CD4-positive, alpha-beta T cell treated with Interleukin-12 subunit alpha and Interleukin-12 subunit beta, for 1 hour (primary cell): ENCODE measurements at places on chromosomes 12 and 14.

DNA sequence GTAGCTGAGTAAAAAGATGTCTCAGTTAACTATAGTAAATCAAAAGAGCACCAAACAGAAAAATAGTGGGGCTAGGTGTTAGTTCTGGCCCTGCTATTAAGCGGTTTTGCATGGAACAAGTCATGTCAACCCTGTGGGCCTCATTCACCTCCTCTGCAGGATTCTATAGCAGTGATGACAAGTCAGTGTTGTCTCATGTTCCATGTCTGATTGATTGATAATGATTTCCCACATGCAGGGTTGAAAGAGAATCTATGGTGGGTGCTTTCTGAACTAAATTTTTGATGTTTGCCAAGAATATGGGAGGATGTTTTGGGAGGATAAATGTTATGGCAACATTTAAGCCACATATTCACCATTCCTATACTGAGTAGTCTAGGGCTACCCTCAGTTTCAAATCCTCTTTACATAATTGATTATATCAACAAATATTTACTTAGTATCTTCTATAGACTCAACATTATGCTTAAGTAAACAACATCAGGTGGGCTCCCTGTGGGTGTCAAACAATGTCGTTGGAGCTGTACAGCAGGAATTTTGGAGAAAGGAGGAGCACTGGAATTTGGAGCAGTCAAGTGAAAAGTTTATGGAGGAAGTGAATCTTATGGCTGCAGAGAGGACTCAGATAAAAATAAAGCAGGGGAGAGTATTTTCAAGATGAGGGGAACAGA lies 48.6 kb downstream of the IRAK3 start:
- DNase-seq = no peak

DNA sequence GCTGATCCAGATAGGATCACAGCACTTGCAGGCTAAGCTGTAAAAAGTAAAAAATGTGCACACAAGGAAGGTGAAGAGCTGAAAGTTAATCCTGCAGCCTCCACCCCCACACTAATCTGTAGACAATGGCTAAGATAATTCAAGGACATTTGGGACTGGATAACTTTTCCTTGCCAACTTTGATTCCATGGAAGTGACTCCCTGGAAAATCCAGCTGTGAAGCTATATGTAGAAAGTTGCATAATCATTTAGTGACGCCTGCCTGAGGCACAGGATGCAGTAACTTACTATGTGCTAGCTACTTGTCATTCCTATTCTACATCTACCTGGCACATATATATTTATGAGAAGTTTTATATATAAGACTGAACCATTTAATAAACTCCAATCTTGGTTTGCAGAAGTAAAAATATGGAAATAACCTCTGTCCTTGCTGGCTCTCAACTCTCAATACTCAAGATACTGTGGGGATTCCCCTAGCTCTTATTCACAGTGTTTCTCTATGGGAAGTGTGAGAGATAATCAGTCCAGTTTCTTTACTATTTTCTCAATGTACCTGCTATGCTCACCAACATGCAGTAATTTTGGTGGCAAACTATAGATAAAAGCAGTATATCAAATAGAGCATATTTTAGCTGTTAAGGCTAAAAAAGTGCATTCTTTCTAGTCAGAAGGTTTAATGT lies 14.8 kb downstream of the LDHB start:
- no peak for DNase-seq

DNA sequence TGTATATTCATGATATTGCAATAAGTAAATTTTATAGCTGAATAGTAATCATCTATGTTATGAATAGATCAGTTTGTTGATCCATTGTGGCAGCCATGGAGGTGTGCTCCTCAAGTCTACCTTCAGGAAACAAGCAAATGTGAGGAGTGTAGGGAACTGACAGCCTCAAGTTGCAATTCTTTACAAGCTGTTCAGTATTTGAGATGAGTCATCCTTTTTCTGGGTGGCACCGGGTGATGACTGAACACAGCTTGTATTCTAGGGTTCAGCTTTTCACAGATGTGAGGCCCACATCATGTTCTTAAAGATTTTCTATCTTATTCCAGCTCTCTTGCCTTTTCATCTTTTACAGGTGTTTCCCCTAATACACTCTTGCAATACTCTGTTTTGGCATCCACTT lies 452.4 kb downstream of the KCNH5 start:
- DNase-seq = no peak

DNA sequence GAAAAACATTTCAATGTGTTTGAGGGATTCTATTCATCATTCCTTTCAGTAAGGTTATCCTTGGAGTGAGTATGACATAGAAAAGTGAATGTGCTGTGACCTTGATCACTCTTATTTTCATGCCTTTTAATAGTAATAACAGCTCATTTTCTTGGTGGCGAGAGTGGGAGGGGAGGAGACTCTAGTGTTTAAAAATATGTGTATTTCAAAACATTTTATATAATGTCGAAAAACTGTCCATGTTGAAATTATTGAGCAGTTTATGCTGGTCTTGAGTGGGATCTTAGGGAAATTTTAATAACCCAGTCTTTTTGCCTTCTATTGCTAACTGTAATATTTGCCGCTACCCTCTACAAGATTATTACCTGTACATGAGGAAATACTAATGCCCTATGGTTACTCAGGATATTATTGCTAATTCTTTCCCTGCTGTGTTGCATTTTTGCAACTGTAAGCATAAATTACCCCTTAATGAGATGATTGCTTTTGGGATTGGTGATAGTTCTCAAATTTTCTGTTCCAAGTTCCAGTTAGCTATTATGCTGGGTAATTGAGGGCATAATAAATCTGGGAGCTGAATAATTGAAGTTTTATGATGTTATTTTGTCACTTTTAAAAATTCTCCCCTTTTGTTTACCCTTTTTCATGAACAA lies 21.9 kb downstream of the ATF7IP start:
- DNase-seq = no peak

DNA sequence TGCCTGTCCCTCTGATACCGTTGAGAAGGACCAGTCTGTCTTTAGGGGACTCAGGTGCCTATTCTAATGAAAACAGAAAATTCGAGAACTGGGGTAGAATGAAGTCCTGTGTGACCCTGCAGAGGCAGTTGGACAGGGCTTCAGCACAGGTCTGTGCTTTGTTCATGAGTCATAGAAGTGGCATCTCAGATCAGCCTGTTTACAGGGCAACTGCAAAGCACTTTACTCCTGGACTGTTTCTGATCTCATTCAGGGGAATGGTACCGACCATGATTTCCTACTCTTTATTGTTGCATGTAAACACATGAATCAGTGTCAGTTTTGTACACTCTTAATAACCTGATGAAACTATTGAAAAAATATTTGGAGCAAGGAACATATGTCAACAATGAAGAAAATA lies 1517.0 kb downstream of the AACS start:
- no peak for DNase-seq

GRCh38 chr12:28378736-28379135 lies 188.5 kb downstream of the CCDC91 start:
- DNase-seq = no peak

DNA sequence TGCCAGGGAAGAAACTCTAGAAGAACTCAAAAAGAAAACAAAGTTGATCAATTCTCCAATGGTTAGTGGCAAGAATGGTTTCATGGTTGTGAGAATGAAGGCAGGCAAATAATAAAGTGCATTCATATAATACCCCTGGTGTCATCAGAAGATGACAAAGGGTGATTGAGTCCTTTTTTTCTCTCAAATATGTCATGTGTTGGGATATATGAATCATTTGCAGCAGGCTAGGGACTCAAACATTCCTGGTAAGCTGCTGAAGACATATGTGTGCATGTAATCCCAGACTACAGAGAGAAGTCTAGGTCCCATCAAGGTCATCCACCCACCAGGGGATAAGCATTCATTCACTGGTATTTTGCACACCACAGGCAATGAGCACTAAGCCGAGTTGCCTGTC lies 82.4 kb upstream of the MYF6 start:
- DNase-seq = no peak

- DNase-seq = no peak
These were observed 498.7 kb downstream of the TMEM121 start for GRCh38 chr14:106024983-106025604.

GRCh38 chr14:25108291-25108690 lies 58.3 kb upstream of the STXBP6 start:
- no peak for DNase-seq

DNA sequence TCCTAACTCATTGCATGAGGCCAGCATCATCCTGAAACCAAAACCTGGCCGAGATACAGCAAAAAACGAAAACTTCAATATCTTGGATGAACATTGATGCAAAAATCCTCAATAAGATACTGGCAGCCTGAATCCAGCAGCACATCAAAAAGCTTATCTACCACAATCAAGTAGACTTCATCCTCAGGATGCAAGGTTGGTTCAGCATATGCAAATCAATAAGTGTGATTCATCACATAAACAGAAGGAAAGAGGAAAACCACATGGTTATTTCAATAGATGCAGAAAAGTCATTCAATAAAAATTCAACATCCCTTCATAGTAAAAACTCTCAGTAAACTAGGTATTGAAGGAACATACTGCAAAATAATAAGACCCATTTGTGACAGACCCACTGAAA lies 56.5 kb upstream of the PPFIA2 start:
- DNase-seq = no peak

- no peak for DNase-seq
These were observed 13.4 kb upstream of the FRMD6 start for GRCh38 chr14:51638071-51638944.

DNA sequence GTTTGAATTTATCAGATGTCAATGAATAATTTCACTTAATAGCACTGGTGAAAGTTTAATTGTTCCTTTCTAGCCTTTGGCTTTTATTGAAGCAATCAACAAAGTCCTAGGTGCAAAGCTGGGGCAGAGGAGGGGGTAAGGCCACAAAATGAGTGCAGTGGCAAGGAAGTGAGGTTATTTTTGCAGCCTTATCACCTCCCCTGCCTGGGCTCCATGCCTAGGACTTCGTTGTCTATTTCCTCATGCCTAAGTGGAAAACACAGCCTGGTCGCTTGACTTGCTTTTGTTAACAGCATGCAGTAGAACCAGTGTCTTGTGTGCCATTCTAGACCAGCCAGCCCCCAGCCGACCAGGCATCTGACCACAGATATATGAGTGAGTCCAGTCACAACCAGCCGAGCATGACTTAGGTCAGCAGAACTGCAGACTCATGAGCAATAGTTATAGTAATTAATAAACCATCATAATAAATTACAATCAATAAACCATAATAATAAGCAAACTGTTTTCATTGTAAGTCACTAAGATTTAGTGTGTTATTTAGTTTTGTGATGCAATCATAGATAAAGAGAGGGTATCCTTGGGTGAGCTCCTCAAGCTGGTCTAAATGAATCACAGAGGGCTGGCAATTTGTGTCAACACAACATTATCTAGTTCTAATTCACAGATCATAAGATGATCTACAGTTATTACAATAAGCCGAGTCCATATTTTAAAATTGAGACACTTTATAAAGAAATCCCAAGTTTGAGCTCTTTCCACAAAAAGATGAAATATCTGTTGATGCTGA lies 156.8 kb downstream of the GLT1D1 start:
- no peak for DNase-seq

DNA sequence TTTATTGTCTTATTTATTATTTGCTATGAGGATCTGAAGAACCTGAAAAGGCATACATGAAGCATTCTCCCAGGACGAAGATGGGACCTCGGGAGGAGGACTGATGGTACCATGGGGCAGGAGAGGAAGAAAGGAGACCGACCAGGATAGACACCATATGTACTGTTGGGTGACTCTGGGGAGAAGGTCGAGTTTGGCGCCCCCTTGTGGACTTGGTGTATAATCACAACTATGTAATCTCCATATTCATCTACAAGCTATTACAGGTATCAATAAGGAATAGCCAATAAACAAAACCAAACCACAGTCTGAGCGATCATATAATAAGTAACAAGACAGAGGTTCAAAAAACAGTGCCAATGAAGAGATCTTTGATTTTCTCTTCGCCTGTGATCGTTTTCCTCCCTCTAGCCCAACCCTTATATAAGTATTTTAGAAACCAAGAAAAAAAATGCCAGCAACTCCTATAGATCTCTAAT lies 139.1 kb downstream of the SPTSSA start:
- peak; percentile 71 for DNase-seq

DNA sequence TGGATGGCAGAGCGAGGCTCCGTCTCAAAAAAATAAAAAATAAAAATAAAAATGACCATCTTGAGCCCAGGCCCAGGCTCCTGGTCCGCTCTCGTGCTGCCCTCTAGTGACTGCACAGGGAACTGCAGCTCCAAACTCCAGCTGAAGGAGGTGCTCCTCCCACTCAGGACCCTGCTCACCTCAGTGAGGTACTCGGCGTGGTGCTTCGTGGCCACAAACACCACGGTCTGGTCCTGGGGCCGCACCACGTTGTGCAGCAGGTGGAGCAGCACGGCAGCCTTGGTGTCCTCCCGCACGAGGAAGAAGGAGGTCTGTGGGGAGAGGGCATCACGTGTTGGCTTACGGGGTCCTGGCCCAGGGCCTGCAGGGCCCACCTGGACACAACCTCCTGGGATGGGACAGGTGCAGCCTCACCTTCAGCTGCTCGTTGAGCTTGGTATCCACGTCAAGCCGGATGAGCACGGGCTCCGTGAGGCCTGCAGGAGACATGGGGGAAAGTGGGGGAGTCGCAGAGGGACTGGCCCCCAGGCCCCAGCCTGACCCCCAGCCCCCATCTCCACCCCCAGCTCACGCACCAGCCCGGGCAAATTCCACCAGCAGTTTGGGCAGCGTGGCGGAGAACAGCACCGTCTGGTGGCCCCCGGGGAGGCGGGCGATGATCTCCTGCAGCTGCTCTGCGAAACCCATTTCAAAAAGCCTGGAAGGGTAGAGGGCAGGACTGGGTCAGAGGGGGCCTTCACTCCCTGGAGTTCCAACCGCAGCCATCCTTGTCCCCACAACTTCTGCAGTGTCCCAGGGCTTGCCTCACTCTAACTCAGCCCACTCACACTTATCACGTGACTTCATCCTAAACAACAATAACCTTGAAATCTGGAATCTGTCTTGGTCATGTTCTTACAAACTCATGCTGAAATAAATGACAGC lies 10.6 kb downstream of the DDX54 start:
- peak; percentile 79 for DNase-seq

- no peak for DNase-seq
These were observed 57.6 kb downstream of the NCOR2 start for GRCh38 chr12:124509676-124510300.

GRCh38 chr14:86902176-86902950 lies 1090.6 kb downstream of the GALC start:
- no peak for DNase-seq

DNA sequence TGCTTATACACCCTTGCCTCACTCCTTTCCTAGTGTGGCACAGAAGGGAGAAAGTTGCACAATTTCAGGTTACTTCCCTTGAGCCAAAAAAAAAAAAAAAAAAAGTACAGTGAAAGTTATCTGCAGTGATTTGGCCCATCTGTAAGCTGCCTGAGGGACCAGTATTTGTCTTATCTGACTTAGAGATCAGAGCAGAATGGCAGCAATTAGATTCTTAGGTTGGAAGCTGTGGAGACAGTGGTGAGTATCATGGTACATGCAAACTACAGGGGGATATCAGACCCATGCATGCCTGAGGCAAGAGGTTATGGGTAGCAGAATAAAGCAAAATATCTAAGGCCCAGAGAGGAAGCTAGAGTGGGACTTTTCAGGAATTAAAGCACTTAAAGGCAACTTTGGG lies 1070.7 kb upstream of the NOVA1 start:
- no peak for DNase-seq
